ENCODE measurements at places on chromosomes 6 and 20.

DNA sequence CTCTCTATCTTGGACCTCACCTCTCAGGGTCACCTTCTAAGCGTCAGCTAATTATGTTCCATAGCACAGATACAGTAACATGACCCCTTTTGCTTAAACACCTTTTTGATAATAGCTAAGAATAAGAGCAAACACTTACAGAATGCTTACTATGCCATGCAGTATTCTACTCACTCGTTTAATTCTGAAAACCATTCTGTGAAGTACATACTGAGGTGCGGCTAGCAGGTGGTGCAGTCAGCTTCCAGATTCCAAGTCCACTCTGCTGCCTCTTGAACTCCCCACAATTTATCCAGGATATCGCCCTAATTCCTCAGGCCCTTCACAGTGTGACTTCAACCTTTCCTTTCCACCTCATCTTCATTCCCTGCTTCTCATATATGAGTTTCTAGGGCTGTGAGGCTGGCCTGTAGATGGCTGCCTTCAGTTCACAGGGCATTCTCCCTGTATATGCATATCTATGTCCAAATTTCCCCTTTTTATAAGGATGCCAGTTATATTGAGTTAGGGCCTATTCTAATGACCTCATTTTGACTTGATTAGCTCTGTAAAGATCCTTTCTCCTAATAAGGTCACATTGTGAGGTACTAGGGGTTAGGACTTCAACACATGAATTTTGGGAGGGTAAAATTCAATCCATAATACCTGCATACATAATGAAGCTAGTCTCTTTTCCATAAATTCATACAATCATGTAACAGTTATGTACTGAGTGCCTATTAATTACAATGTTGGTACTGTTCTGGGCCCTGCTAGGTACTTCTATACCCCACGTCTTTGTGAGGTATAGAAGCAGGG, 130.1 kb downstream of the PDSS2 start:
- DNase-seq: no peak

- DNase-seq: no peak
Observed at GRCh38 chr6:88588938-88589337, 374.5 kb downstream of the RNGTT start.

- no peak for DNase-seq
Observed at GRCh38 chr6:85114581-85114935, 335.3 kb upstream of the NT5E start.

GRCh38 chr6:87690441-87690840, 11.6 kb downstream of the AKIRIN2 start:
- DNase-seq: no peak

- no peak for DNase-seq
Observed at GRCh38 chr6:136503303-136504029, 46.8 kb downstream of the MAP7 start.
